T1000 (cell line): ENCODE measurements at places on chromosomes 11 and 22.

- DNase-seq: no peak
Measured at GRCh38 chr22:49380095-49380827, 447.4 kb downstream of the BRD1 start.

- DNase-seq: no peak
Measured at GRCh38 chr22:44838316-44839016, 86.1 kb downstream of the ARHGAP8 start.

DNA sequence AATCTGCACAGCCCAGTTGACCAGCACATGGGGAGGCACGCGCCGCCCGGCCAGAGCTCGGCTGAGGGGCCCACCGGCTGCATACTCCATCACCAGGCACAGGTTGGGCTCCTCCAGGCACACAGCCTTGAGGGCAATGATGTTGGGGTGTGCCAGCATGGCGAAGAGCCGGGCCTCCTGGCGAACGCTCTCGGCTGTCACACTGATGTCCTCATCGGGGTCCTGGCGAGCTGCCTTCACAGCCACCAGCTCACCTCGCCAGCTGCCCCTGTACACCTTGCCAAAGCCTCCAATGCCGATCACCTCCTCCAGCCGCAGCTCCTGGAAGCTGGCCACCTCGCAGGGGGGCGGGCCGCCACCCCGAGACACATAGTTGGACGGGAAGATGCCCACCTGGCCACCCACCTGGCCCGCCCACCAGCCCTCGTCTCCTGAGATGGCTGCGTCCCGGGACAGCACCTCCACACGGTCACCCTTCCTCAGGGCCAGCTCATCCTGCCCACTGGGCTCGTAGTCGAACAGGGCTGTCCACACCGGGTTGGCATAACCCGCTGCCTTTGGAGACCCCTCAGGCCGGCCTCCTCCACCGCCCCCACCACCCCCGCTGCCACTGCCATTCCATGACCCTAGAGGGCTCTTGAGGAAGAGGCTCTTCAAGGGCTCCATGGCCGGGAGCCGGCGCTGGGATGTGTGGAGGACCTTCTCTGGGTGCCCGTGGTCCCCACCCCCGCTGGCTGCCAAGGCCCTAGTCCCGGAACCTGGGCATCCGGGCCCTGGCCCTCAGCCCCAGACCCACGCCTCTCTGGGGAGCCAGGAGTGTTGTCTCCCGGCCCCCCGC, 711 bp downstream of the MAP3K11 start:
- DNase-seq: no peak

DNA sequence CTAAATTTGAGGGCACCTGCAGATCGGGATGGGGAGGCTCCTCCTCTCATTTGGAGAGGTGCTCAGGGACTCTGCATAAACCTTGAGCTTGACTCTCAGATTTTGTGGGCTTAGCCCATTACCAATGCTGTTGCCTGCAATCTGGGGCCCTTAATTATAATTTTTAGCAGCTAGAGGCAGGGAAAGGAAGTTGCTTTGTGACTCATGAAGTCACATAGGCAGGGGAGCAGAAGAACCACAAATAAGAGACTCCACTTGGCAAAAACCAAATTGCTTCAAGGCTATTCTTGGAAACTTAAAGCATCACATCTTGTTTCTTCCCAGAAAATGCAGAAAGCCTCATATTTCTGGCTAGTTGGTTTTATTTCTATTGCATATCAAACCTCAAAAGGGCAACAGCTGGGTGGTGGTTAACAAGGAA, 46.9 kb downstream of the MICAL2 start:
- DNase-seq: no peak

DNA sequence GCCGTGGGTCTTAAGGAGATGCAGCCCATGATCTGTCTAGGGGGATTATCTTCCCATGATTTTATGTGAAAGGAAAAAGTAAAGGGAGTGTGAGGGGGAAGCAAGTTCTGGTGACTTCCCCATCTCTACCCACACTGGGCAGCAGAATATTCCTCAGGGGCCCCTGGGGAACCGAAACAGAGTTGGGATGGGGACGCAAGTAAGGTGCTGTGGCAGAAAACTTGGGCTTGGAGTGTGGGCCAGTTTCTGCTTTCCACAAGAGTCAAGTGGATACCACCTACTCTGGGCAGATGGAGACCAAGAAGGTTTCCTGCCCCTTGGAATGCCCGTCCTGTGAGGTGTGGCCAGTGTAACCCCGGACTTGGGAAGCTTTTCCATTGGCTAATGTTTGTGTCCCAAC, 64.4 kb downstream of the SGSM3 start:
- DNase-seq: no peak

DNA sequence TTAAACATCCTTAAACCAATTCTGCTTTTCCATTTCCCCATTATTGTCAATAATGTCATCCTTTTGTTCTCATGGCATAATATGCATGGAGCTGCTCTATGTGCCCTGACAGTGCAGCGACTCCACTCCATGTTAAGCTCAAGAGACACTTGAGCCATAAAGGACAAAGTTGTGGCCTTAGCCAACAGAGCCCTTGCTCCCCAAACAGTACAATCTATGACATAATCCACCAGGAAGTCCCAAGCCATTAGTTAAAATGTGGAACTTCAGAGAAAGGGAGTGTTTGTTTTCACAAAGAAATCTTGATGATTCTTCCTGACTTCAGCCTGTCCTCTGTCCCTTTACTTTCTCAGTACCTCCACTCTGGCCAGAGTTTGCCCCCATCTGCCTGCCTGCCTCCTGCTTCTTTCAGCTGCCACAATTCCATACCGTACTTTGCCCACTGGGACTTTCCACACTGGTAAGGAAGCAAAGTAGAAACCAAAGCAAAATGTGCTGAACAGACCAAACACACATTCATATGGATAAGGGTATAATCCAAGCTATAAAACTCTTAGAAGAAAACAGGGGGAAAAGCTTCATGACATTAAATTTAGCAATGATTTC, 46.3 kb upstream of the ZC3H12C start:
- DNase-seq: no peak

GRCh38 chr11:128680906-128681305, 13.0 kb upstream of the FLI1 start:
- DNase-seq: no peak

DNA sequence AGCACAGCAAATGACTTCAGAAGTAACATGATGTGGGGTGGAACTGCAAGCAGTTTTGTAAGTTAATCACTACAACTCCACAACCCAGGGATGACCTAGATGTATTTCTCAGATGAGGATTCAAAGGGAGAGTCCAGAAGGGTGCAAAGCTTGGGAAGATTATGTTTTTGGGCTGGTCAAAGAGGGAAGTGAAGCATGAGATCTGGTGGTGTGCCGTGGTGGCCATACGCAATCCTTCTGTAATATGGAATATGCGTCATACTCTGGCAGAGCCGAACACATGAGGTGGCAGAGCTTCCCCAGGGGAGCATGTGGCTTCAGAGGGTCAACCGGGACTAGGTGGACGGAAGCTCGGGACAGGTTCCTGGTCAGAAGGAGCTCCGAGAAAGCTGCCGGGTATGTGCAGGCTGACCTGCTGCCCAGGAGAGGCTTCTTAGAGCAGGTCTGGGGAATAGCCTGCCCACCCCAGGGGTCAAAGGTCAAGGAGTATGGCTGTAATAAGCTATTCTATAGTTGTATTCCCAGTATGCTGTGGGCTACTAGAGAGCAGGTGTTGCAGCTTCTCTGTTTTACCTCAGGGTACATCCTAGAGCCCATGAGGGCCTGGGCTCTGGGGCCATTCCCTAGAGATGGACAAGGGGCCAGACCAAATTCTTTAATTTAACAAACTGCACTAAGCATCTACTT, 70.1 kb upstream of the PHOX2A start:
- DNase-seq: no peak

DNA sequence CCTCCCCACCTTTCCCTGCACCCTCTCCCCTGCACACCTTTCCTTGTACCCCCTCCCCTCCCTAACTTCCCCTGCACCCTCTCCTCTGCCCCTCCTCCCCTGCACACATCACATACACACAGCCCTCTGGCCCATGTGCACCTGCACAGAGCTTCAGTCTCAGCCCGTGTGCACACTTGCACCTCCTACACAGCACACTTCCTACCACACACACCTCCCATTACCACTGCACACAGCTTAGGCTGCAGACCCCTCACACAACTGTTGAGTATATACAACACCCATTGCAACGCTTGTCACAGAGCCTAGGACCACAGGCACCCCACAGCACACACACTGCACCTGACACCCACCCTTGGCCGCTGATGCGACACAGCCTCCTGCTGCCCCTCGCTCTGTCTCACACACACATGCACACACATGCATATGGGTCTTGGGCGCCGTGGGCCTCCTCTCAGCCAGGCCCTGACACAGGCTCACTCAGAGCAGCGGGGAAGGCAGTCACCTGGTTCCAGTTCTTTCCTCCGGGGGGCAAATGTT, 411 bp downstream of the SIGIRR start:
- no peak for DNase-seq

GRCh38 chr22:50031189-50032091, 18.9 kb upstream of the IL17REL start:
- no peak for DNase-seq

GRCh38 chr11:120089036-120090001, 48.6 kb downstream of the TRIM29 start:
- DNase-seq: no peak

DNA sequence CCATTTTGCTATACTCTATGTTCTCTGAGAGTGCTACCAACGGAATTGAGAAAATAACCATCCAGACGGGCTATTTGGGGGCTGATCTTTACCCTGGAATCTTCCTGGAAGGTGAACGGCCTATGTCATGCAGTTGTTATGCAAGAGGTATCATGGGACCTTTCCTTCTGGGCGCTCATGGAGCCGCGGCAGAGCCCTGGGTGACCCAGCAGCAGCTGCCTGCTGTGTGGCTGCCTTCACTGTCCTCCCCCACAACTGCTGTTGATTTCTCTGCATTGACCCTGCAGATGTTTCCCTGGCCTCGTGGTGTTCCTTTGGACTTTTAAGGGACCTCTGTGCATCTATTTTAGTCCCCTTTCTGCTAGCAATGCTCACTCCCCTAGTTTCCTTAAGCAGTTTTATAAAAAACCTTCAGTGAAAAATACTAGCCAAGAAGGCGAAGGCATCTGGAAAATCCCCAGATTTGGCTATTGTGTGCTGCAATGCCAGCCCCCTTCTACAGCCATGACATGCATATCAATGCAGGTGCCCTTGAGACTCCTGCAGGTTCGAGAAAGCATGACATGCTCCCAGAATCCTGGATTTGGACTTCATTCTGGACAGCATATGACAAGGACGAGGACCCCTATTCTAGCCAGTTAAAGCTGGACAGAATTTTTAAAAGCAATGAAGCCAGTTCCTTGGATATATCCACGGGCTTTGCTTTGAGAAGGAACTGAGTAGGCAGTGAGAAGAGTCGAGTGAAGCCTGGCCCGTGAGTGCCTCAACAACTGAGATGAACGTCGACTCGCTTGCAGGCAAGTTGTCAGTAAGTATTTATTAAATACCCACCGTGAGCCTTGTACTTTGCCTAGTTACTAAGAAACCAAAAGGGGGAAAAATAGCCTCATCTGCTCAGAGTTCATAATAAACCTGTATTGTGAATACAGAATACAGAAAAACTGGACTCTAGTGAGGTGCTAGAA, at the start of gene SLC25A18:
Gene SLC25A18 (plus strand): TSS at position 593 of the 965 bp plus-strand sequence. CDS start 16,447 bp downstream, outside the sequence.
- no peak for DNase-seq

DNA sequence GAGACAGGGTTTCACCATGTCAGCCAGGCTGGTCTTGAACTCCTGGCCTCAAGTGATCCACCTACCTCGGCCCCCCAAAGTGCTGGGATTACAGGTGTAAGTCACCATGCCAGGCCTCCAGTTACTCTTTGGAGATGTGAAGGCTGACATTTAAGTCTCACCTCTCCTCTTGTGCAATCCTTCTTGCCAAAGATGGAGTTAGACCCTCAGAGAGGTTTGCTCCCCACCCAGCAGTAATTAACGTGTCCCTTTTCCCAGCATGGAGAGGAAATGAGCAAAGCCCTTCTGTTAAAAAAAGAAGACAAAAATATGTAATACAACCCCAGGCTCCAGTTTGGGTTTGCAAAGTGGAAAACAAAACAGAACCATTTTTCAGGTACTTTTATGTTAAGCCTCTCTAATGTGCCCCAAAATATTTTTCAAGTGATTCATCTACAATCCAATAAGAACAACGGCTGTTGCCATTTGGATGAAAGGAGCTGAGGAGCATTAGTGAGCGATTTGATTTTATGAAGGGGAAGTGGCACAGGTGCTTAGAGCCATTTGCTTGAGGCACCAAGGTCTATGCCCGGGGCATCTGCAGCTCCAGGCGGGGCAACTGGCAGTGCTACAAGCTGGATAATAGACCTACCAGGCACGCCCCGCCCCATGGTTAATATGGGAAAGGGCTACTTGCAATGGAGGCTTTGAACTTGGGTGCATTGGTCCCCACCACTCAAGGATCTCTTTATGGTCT, 57.2 kb downstream of the GRIK4 start:
- DNase-seq: no peak

- no peak for DNase-seq
Measured at GRCh38 chr11:105179542-105180278, 40.1 kb upstream of the CARD18 start.

DNA sequence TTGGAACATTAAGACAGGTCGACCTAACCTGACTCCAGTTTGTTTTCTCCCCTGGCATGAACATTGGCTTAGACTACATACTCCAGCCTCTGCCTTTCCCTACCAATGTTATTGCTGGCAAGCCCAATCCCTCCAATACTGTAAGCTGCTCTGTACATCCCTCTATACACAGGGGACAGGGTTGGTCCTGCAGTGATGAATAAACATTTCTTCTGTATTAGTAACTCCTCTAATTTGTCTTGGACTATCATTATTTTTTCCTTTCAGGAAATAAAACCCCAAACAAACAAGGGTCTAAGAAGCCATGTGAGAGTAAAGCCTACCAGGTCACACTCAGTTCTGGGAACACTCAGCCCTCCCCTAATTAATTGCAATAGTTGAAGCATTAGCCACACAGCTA, 35.1 kb upstream of the FJX1 start:
- peak; percentile 30 for DNase-seq

DNA sequence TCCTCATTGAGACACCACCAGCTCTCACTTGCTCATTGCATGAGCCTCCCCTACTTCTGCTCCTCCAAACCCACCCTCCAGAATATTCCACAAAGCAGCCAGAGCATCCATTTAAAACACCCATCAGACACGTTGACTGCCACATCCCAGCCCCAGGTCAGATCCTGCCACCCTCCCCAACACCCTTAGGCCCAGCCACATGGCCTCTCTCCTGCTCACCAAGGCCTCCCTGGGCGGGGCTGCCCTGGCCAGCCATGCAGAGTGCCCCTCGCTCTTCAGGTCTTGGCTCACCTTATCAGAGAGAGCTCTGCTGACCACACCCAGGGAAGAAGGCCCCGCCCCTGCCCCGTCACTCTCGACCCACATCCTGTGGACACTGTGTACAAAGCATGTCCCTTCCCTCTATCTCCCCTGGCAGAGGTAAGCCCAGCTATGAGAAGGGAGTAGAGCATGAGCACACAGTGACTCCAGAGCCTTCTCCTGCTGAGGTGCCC, 106.8 kb downstream of the MICAL3 start:
- DNase-seq: no peak

- DNase-seq: no peak
Measured at GRCh38 chr11:24896118-24896835, 399.4 kb downstream of the LUZP2 start.

DNA sequence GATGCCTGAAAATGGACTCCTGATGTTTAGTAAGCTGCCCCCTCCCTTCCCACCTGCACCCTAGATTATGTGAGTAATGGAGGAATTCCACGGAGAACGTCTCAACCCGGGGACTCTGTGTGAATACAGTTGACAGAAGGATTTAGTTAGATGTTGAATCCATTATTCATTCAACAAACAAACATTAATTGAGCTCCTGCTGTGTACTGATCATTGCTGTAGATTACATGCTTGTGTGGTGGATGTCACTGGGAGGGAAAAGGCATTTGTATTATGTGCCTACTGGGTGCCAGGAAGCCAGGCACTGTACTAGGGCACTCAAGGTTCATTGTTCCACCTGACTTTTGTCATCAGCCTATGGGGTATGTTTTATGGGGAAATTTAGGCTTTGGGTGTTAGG, 22.9 kb upstream of the CRYBB3 start:
- DNase-seq: no peak
